Umbilical cord (tissue), 2 donors: ENCODE measurements at places on chromosomes 1 and 21.

DNA sequence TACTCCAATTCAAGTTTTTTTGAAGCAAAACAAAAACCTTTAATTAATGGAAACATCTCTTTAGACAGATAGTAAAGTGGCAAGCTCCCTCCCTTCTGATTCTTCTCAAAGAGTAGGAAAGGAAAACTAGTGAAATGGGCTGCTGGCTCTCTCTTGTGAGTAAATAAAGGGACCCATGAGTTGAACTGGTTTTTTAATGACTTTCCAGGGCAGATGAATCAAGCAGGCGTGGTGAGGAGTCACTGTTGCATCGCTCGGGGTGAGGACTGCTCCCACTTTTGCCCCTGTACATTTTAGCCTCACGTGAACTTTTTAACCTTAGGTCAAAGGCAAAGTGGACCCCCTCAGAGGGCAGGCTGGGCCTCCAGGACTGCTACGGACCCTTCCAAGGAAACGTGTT lies 64.8 kb downstream of the ABCA4 start:
- DNase-seq = no peak

- peak; percentile 90 for DNase-seq
Measured at GRCh38 chr1:12040457-12041051, 21.3 kb downstream of the MIIP start.

DNA sequence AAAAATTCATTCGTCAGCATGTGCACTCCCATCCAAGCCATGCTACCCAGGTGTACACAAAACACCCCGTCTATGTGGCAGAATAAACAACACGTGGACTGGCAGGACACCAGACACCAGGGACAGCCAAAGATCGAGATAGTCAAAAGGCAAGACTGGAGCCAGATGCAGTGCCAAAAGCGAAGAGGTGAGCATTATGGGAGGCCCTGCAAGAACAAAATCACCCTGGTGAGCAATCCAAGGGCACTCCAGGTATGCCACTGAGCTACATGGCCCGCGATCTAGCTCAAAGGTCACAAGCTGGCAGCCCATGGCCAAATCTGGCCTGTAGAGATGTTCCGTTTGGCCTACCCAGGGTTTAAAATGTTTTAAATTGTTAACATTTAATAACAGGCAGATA lies 33.7 kb downstream of the PLPP3 start:
- no peak for DNase-seq

DNA sequence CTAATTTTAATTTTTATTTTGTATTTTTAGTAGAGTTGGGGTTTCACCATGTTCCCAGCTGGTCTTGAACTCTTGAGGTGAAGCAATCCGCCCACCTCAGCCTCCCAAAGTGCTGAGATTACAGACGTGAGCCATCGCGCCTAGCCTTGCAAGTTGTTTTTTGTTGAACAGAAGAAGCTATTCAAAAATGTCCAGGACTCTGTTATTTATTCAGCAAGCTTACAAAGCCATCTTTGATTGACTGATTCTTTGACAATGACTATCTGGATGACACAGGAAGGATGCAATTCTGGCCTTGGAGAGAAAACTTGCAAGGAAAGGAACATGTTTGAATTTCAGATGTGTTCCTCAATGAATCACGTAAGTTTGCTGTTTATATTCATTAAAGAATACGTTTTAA lies 63.5 kb downstream of the MAP3K7CL start:
- no peak for DNase-seq

- DNase-seq = no peak
Measured at GRCh38 chr1:210777914-210778313, 356.0 kb downstream of the KCNH1 start.

DNA sequence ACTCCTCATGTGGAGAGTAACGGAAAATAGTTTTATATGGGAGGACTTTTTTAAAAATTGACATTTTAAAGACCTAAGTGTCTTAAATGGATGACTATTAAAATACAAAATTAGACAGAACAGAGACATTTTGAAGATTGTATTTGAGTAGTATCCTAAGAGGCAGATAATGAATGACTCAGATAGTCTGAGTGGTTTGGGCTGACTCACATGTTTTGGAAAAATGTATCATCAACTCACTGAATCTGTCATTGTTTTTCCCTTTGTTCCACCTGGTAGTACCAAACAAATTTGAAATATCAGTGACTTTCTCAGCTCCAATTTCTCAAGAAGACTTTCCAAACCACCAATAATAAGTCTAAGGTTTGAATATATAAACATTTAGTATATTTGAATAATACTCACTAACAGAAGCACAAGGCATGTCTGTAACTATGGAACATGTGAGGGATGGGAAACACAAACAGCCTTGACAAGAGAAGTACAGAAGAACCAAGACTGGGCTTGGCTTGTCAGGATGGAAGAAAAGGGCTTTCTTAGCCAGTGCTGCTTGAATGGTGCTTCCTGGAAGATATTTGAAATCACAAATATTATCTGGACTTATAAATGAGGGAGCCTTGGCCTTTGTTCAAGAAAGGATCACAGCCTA lies 90.6 kb downstream of the SGIP1 start:
- DNase-seq = peak; percentile 4

- DNase-seq = peak; percentile 82
Measured at GRCh38 chr1:178031856-178032320, 62.0 kb upstream of the RASAL2 start.

DNA sequence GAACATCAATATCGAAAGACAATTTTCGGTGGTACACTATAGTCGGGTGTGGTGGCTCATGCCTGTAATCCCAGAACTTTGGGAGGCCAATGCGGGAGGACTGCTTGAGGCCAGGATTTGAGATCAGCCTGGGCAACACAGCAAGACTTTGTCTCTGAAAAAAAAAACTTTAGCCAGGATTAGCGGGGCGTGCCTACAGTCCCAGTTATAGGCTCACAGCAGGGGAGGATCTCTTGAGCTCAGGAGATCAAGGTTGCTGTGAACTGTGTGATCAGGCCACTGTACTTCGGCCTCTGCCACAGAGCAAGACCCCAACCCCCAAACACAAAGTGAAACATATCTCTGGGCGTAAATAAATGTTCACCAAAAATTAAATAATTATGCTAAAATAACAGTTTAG lies 1.6 kb downstream of the TADA1 start:
- DNase-seq = no peak

- DNase-seq = no peak
Measured at GRCh38 chr1:16385659-16386453, 18.8 kb downstream of the SZRD1 start.

DNA sequence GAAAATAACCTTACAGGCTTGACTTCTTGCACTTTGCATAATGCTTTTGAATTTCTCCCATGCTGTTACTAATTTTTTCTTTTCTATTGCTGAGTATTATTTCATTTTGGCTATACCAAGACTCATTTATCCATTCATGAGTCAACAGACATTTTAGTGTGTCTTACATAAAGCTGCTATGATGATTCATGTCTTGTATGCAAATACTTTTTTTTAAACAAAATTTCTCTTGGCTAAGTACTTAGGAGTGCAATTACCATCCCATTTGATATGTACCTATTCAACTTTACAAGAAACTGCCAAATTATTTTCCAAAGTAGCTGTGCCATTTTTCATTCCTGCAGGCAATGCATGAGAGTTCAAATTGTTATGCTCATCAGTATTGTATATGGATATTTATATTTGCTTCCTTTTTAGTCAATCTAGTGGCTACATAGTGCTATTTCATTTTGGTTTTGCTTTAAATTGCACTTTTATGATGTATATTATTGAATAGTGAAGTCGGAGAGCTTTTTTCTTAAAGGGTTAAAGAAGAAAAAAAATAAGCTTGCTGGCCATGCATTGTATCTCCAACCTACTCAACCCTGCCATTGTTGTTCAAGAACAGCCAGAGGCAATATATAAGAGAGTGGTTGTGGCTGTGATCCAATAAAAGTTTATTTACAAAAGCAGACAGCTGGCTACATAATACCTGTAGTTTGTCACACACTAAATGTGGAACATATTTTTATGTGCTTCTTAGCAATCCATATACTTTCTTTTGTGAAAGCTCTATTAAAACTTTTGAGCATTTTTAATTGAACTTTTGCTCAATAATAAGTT lies 862.8 kb downstream of the KCNT2 start:
- DNase-seq = no peak

DNA sequence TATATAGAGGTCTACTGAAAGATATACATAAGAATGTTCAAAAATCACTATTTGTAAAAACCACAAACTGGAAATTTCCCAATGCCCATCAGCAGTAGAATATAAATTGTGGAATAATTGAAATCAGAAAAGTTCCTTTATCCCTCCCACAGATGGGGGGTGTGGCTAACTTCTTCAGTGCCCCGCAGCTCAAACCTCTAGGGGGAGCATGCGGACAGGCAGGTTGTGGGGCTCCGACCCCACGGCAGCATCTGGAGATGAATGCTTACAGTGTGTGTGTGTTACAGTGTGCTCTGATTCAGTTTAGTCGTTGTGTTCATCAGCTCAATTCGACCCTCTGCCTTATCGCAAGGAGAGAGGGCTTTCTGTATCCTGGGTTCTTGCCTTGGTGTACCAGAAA lies 262.1 kb upstream of the LRRC7 start:
- no peak for DNase-seq

- DNase-seq = no peak
Measured at GRCh38 chr1:18652791-18653190, 22.1 kb downstream of the PAX7 start.

DNA sequence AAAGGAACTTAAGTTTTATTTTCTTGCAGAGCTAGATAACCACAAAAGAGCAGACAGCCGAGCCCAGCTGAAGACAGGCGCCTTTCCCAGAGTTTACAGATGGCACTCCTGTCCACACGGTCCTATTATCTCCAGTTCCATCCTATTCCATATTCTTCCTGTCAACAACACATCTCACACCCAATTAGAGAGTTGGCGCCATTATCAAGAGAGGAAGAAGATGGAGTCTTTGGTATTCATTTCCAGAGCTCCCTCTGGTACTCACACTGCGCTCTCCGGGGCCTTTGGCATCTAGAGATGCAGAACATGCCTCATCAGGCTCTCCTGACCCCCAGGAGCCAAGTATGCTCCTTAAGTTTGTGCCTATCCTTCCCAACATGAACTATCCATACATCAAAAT lies 43.3 kb upstream of the SIPA1L2 start:
- DNase-seq = no peak

DNA sequence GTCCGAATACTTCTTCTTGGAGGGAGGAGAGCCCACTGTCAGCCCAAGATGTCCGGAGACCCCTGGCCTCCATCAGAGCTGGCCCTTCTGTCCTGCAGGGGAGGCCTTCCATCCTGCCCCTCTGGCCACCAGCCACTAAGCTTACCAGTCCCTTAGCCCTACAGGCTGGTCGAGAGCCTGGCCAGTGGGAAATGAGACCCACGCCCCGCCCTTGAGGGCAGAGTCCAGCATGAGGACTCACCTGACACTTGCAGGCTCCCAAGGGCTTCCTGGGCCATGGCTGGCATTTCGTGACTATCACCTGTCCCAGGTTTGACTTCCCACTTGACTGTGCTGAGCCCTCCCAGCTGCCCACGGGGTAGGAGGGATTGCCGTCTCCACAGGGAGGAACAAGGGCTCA lies 361.8 kb upstream of the VAMP3 start:
- no peak for DNase-seq

DNA sequence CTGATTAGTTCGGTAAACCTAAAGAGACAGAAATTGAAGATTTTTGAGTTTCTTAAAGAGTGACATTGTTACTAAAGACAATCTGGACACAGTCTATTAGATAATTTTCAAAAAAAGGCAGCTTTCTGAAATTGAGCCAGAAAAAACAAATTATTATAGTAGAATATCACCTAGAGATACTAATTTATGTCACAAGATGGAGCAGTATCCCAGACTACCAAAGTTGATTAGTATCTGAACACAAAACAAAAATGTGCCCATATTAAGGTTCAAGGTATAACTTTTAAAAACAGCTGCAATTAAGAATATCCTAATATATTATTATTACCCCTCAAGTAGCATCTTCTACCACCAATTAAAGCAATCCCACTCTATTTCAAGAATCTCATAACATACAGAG lies 40.5 kb upstream of the SYT2 start:
- no peak for DNase-seq

DNA sequence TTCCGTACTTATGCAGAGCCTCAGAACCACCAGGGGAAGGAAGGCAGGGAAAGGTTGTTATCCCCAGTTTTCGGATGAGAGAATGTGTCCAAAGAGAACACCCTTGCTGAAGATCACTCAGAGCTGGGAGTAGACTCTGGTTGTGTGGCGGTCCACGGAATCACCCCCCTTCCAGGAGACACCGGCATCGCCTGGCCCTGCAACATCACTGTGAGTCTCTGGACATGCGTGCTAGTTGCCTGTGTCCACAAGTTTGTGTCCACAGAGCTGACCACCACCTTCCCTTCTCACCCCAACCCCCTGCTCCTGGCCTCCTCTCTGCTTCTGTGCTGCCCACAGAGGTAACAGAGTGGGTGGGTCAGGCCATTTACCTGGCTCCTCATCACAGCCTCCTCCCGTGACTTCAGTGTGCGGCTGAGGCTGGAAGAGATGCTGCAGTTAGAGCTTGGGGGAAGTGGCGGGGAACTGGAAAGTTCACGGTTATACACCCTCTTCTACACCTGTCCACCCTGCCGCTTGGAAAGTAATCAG lies 7.3 kb downstream of the MYBPH start:
- no peak for DNase-seq

DNA sequence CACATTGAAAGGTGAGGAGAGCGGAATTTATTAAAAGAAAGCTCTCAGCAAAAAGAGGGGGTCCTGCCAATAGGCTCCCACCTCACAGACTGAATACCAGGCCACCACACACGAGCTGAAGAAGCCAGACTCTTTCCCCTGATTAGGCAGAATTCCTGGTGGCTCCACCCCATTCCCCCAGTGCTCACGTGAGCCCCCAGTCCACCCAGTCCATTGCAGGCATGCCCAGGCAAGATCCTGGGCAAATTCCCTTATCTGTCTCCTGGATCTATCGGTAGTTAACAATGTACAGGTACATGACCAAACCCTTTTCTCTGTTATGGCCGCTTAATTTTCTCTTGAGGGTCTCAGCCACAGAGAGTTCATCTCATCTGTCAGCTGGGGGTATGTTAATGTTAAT lies 54.6 kb upstream of the BTG3 start:
- no peak for DNase-seq

GRCh38 chr1:8524627-8525157 lies 206.8 kb downstream of the SLC45A1 start:
- no peak for DNase-seq

DNA sequence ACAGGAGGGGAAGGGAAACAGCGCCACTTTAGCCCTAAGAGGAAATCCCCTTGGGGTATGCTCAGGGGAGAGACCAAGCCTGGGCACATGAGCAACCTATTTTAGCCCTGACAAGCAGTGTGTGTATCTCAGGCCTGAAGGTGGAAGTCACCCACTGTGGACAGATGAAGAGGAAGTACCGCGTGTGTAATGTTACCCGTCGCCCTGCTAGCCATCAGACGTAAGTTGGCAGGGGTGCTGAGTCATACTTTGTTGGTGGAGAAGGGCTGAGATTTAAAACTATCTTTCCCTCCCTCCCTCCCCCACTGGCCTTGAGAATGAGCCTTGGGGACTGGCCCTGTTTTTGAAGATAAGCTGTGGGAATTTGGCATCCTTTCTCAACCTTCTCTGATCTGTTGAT lies 11.2 kb downstream of the AGO1 start:
- peak; percentile 21 for DNase-seq

DNA sequence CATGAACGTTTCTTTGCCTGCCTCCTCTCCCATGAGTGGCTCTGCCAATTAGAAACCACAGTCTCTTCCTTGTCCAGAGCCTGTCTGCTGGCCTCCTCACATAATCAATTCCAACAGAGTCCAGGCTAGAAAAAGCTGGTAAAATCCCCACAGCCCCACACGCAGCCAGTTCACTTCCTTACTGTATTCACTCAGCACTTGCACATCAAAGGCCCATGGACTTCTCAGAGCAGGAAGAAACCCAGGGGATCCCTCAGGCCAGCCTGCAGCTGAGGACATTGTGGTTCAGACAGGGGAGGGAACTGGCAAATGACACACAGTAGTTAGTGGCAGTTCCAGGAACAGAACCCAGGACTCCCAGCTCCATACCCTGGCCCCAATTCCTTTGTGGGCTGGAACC lies 171.6 kb upstream of the EDN2 start:
- no peak for DNase-seq
